Upper lobe of right lung (tissue), 1 donor: ENCODE measurements at places on chromosomes 6 and 20. TPM values are rescaled to one million over a fixed set of nuclear protein-coding genes. Genes with fewer than 3 reads are reported as not detected.

GRCh38 chr6:17863901-17864754 lies 123.3 kb downstream of the KIF13A start:
- no peak for DNase-seq

DNA sequence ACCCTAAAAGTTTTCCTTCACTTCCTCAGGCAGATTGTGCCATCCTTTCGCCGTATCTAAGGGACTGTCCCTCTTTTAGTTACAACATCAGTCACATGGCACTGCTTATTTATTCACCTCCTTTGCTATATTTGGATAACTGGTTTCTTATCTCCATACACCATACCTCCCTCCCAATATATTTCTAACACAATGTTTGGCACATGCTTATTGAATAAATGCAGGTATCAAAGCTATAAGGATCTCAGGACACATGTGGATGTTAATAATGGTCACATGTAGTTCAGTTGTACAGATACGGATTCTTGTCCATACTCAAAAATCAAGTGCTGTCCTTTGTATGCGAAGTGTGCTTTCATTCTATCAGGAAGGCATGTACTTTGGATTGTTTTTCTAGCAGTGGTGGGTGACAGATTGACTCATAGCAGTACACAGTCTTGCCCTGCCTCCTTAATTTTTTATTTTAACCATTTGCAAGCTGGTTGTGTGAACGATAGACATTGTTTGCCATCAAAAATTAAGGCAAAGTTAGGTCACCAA lies 407.1 kb upstream of the RUNX2 start:
- DNase-seq: no peak

GRCh38 chr6:1708820-1709219 lies 99.1 kb downstream of the FOXC1 start:
- no peak for DNase-seq

DNA sequence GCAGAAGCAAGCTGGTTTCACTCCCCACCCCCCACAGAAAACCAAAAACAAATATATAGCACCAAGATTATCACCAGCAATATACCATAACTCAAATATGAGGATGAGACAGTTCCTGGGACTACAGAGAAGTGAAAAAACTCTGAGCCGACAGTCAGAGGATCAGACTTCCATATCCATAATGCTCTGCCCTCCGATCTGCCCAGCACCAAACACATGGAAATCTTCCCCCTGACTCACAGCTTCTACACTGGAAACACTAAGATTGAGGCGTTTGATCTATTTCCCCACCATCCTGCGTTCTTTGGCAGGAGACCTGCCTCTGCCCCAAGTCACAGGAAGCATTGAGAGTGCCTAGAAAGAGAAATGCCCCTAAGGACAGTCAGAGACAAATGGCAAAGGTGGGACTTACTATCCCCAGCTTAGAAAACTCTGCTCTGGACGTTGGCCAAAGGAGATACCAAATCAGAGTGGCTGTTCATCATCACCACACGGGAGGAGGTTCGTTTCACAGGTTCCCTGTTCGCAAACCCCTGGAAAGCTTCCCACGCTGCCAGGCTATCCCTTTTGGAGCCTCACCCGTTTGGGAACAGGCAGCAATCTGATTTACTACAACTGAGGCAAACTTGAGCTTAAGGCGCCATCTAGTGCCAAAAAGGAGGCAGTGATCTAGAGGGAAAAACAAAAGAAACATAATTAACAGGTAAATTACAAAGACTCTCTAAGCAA lies 48.7 kb upstream of the SRSF6 start:
- no peak for DNase-seq

GRCh38 chr6:144534180-144534579 lies 249.0 kb downstream of the UTRN start:
- no peak for DNase-seq

EXOC2 gene
- total RNA-seq: 31.2 TPM
